ENCODE measurements at places on chromosomes 4 and X. TPM values are rescaled to one million over a fixed set of nuclear protein-coding genes. Genes with fewer than 3 reads are reported as not detected.

- DNase-seq, result no peak
Measured at GRCh38 chr4:143016171-143016570, 168.5 kb upstream of the USP38 start.

DNA sequence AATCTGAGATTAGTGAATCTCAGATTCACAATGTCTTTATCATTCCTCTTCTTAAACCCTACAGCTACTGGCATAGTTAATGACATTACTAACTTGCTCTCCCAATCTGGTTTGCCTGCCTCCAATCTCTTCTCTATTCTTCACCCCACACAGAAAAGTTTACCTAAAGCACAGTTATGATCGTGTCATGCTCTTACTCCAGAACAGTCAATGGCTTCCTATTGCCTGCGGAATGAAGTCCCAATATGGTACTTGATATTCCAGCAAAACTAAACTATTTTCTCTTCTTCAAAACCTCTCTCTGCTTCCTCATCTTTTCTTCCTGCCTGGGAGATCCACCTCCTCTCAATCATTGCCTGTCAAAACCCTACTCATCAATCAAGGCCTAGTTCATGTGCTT, 3.4 kb upstream of the PRPS1 start:
- no peak for DNase-seq

GRCh38 chr4:63049726-63050125, 1359.5 kb downstream of the TECRL start:
- no peak for DNase-seq

DNA sequence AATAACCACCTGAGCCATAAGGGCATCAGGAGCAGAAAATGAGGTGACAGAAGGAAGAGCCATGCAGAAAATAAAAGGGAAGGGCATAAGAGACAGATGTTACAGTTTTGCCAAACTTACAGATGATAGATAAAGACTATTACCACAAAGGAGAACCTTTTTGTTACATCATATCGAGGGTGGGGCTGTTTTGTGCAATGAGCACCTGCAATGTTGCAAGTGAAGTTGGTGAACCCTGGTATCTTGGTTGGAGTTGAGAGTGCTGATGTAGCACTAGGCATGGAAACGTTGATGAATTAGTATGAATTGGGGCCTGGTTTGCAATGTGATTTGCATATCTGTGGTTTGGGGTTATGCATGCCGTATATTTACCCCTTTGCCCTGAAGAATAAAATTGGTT, 119.8 kb upstream of the TEX13D start:
- no peak for DNase-seq

GRCh38 chr4:114598191-114599121, at the start of gene UGT8:
UGT8 (plus strand) TSS chr4:114598807; CDS start chr4:114622881, 24,074 bp downstream.
- peak; percentile 55 for DNase-seq

GRCh38 chr4:24768604-24769003, 26.8 kb upstream of the SOD3 start:
- DNase-seq, result no peak

- DNase-seq, result no peak
Measured at GRCh38 chr4:8821151-8821950, 50.3 kb downstream of the HMX1 start.

- DNase-seq, result no peak
Measured at GRCh38 chr4:148415500-148415899, 26.7 kb downstream of the NR3C2 start.

GRCh38 chrX:145751943-145752342, 65.7 kb upstream of the SLITRK2 start:
- no peak for DNase-seq

GRCh38 chr4:36313301-36313700, 31.9 kb downstream of the DTHD1 start:
- no peak for DNase-seq

DNA sequence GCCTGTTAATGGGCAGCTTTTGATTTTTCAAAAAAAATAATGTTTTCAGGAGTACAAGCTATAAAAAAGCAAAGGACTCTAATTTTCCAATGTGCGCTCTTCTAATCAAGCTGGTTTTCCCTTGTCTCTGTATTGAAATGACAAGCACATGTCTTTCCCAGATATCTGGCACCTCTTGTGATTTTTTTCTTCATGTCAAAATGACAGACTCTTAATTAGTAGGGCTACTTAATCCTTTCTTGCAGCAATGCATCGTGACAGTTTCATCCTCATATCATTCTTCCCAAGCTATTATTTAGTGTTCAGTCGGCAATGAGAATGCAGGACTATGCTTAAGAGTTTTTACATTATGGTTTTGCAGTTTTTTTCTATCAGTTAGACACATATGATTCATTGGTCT, 139.5 kb downstream of the MAGEC1 start:
- no peak for DNase-seq

GRCh38 chr4:158006990-158007389, 165.8 kb downstream of the GASK1B start:
- DNase-seq, result no peak

- DNase-seq, result no peak
Measured at GRCh38 chr4:173073939-173074500, 94.6 kb upstream of the GALNT7 start.

ADH6 gene
- not detected for total RNA-seq

MID2 gene
- 10.0 TPM for total RNA-seq
